ENCODE measurements at places on chromosomes 11 and 22.

GRCh38 chr11:83583757-83584366, 297.7 kb upstream of the CCDC90B start:
- no peak for DNase-seq

- DNase-seq: no peak
Measured at GRCh38 chr11:92550871-92551270, 326.3 kb downstream of the FAT3 start.

DNA sequence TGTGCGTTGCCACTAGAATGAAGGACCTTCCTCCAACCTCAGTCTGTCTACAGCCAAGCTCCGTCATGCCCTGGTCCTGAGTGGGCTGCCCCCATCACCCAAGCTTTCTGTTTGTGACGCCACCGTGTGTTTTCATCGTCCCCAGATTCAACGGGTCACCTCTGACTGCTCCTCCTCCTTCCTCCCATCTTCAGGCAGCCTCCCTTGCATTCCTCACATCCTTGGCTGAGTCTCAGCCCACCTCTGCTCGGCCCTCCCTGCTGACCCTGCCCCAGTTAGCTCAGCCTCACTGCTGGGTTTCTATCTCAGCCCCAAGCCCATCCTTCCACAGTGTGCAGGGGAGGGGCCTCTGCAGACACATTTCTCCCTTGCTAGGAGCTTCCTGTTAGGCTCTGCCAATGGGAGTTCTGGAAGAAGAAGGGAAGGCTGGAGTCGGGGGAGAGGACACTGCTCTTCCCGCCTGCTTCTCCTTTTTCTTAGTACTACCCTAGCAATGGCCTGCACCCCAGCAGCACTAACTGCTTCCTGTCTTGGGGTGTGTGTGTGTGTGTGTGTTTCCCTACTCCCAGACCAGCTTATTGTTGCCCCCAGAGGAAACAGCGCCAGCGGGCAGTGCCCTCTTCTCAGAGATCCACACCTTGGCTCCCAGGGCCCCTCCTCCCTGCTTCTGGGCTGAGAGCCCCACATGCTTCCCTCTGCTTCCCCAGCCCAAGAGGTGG, 5.2 kb downstream of the IFT27 start:
- no peak for DNase-seq

DNA sequence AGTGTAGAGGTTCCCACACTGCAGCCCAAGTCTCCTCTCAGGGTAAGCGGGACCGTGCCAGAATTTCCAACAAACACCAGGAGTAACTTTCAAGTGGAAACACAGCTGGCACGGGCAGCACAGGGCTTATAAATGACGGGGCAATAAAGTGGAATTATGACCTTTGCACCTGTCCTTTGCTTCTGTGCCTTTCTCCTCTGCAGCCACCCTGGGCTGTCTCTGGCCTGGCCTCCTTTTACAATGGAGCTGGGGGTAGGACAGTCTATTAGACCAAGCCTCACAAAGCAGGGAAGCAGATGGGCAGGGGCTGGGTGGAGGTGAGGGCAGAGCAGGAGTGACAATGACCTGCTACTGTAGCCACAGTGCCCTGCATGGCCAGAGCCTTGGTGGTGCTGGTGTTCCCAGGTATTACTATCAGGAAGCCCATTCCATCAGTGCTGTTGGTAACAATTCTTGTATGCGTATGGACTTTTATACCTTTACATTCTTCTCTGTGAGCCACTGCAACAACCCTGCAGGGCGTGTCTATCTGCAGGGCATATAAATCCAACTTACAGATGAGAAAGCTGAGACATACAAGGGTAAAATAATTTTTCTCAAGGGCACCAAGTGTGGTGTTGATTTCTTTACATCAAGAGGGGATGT, 387.8 kb downstream of the CTTN start:
- DNase-seq: no peak

DNA sequence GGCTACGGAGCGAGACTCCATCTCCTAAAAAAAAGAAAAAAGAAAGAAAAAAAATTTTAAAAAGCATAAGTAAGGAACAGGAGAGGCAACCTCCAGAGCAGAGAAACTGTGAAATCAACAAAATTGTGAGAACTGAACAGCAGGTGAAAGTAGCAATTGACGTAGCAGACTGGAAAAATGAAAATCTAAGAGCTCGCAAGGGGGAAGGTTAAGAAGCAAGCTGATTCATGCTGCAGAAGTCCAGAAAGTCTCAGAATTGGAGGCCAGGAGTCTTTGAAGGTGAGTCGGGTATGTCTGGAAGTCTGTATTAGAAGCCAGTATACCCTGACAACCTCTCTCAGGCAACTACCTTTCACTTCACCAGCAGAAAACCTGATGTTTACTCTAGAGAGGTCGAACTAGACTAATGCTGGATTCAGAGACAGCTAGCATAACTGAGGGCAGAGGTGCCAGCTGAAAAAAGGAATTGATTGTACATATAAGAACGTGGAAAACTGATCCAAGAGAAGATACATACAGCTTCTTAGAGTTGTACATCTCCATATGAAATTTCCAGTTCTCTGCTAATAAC, 161.5 kb downstream of the WNT11 start:
- DNase-seq: no peak
